ENCODE measurements at places on chromosomes 13 and 19. TPM values are rescaled to one million over a fixed set of nuclear protein-coding genes. Genes with fewer than 3 reads are reported as not detected.

- no peak for DNase-seq
Measured at GRCh38 chr13:93847162-93847561, 620.6 kb downstream of the GPC6 start.

- DNase-seq: no peak
Measured at GRCh38 chr19:40139533-40140287, 49.0 kb upstream of the ZNF780A start.

Gene PPP5C
- 43.2 TPM for total RNA-seq

Gene KANK3
- 24.1 TPM for total RNA-seq

- DNase-seq: no peak
Measured at GRCh38 chr13:99356262-99357091, 49.3 kb upstream of the GPR183 start.
